Effector memory CD8-positive, alpha-beta T cell (primary cell): ENCODE measurements at places on chromosomes 3 and 15.

GRCh38 chr3:123766193-123767008 is 117.7 kb downstream of the MYLK start:
- no peak for DNase-seq

DNA sequence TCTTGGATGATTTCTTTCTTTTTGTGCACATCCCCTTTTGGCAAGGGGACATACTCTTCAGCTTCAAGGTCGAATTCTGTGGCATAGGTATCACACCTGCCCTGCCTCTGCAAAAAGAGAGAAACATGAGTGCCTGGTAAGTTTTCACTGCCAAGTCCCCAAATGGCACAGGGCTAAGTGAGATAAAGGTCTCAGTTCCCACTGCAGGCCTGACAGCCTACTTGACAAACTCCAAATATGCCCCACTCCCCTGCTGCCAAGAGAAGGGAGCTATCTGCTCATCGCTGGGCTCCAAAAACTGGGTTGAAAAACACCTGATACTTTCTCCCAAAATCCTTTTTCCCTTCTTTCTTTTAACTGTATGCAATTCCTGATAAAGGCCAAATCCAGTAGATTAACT is 23.0 kb downstream of the RUVBL1 start:
- DNase-seq: no peak

GRCh38 chr3:60652829-60653228 is 598.4 kb downstream of the FHIT start:
- no peak for DNase-seq

- no peak for DNase-seq
Observed at GRCh38 chr15:35557544-35557943, 11.6 kb upstream of the DPH6 start.

DNA sequence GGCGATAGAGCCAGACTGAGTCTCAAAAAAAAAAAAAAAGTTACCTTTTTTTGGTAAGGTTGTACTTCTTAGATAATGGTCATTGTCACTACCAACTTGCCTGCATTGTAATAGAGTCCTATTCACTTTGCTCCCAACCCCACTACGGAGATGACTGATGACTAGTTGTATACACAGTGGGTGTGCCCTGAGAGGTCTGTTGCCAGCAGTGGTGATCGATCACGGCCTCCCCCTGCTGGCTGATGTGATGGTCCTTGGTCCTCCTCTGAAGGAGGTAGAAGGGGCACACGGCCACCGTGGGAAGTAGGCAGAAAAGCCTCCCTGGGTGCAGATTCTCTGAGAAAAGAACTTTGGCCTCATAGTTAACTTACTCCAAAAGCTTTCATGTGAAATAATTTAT is 10.7 kb downstream of the GCNT3 start:
- no peak for DNase-seq

DNA sequence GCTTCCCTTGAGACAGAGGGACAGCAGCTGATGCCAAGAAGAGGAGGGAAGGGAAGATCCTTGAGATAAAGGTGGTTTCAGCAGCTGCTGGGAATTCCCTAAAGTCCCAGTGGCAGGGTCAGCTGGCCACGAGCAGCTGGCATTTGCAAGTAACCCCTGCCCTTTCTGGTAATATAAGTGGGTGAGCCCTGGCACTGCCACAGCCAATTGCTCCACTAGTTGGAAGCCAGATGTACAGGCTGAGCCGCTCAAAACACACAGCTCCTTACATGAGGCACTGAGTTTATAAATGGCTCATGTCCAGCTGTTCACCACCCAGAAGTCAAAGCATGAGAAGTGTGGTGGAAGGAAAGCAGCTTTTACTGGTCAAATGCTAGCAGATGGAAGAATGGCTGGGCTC is 35.4 kb downstream of the PRR20G start:
- DNase-seq: no peak

DNA sequence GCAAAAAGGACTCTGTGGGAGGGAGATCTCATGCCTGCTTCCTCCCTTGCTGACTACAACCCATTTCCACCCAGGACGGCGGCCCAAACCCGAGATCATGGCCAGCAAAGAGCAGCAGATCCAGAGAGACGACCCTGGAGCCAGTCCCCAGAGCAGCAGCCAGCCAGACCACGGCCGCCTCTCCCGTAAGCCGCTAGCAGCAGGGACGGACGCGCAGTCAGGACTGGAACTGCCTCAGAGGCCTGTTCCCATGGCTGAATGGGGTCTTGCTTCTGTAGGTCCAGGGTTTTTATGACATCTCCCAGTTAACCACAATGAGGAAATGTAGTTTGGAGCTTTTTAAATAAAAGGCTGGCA is 67.2 kb downstream of the BOC start:
- DNase-seq: no peak
